GM23338 (cell line): ENCODE measurements at places on chromosomes 16 and 17.
A peak's percentile ranks its signal among the peaks of the same experiment; 100 is the strongest.

DNA sequence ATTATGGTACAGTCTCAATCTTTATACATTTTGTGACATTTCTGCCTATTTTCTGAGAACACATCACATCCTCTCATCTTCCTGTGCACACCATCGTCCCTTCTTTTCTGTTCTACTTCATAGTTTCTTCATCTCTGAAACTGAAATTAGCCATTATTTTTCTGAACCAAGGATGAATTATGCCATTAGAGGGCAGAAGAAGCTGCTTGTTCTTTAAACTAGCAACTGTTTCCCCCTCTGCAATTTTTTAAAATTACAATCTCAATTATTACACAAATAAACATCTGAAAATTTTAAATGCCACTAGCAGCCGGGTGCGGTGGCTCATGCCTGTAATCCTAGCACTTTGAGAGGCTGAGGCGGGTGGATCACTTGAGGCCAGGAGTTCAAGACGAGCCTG is 41.3 kb downstream of the RBBP6 start:
- no peak for DNase-seq

- no peak for DNase-seq
Observed at GRCh38 chr17:44837196-44837595, 7.1 kb upstream of the GJC1 start.

- DNase-seq, result no peak
Observed at GRCh38 chr16:56263711-56264608, 72.7 kb downstream of the GNAO1 start.

GRCh38 chr17:21396237-21396636 is 20.1 kb downstream of the KCNJ12 start:
- no peak for DNase-seq

DNA sequence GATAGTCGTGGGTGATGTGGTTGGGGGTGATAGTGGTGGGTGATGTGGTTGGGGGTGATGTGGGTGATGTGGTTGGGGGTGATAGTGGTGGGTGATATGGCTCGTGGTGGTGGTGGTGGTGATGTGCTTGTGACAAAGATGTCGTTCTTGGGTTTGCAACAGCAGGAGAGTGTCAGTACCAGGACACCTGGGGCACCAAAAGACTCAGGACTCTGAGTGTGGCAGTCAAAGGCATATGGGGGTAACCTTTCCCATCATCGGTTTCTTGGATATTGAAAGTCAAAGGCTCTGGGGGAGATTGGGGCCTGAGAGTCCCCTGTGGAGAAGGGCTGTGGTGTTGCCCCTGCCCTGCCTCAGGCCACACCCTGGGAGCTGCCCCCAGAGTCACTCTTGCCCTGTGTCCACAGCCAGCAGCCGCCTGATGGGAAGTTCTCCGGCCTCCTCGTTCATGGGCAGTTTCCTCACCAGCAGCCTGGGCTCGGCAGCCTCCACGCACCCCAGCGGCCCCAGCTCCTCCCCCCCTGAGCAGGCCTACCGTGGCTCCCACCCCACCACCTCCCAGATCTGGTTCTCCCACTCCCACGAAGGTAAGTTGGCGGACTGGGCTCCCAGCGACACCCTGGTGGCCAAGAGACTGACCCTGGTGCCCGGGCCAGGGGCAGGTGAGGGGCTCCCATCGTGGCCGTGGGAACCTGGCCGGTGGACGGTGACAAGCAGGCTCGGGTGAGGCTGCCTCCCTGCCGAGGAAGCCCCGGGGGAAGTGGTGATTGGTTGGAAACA is 31.3 kb downstream of the BAHCC1 start:
- DNase-seq, result no peak

DNA sequence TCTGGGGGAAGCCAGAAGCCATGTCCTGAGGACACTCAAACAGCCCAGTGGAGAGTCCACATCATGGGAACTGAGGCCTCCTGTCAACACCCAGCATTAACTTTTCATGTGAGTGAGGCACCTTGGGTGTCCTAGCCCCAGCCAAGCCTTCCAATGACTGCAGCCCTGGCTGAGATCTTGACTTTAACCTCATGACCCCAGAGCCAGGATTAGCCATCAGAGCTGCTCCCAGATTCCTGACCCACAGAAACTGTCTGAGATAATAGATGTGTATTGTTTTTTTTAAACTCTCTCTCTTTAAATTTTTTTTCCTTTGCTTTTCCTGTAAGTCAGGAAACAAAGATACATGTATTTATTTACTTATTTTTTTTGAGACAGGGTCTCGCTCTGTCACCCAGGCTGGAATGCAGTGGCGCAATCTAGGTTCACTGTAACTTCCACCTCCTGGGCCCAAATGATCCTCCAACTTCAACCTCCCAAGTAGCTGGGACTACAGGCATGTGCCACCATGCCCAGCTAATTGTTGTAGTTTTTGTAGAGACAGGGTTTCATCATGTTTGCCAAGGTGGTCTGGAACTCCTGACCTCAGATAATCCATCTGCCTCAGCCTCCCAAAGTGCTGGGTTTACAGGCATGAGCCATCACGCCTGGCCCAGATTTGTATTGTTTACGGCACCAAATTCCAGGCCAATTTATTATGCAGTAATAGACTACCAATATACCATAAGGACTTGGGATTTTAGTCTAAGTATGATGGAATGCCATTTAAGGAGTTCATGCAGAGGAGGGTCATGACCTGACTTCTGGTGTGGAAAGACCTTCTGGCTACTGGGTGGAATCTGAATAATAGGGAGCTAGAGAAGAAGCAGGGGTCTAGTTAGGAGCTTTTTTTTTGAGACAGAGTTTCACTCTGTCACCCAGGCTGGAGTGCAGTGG is 14.0 kb upstream of the TMEM94 start:
- no peak for DNase-seq

DNA sequence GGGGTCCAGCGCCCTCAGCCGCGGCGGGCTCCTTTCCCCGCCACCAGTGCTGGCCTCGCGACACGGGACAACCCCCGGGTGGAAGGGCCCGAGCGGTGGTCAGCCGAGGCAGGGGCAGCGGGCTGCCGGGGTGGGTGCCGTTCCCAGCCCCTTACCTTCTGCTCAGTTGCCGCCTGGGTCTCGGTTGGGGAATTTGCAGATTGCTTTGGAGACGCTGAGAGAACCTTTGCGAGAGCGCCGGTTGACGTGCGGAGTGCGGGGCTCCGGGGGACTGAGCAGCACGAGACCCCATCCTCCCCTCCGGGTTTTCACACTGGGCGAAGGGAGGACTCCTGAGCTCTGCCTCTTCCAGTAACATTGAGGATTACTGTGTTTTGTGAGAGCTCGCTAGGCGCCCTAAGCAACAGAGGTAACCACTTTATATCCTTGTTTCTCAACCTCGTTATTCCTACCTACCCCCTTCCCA is 381 bp downstream of the CTNS start:
- peak; percentile 52 for DNase-seq

- DNase-seq, result no peak
Observed at GRCh38 chr16:66382171-66382965, 15.9 kb downstream of the CDH5 start.

DNA sequence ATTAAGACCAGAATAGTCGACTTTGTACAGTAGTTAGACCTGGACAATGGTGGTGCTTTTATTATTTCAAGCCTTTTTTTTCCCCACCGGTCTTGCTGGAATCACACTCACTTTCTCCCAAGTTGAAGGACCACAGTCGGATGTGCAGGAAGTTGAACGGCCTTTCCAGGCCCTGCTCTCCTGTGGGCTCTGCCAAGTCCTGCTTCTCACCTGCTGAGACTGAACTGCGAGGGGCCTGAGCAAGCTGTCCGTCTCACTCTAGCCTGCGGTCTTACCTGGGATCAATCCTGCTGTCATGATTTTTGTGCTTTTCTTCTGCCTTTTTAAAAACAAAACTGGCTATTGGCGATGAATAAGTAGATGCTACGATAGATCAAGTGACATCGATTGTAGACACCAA is 1.3 kb downstream of the TLCD3A start:
- DNase-seq, result no peak

GRCh38 chr16:55042556-55043432 is 112.1 kb downstream of the IRX5 start:
- no peak for DNase-seq

DNA sequence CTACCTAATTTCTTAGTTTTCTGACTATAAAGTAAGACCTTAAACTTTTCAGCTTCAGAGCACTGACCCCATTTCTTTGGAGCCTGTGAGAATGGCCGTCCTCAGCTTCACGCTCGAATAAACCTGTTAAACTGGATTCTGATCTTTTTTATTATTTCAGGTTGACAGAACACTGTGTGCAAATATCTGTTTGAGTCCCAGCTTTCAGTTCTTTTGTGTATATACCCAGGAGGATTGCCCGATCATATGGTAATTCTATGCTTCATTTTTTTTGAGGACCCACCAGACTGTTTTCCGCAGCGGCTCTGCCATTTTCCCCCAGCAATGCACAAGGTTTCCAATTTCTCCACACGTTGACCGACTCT is 19.8 kb upstream of the KCNH6 start:
- no peak for DNase-seq
